Dorsolateral prefrontal cortex (tissue), 122 donors: ENCODE measurements at places on chromosomes 3 and 15. TPM values are rescaled to one million over a fixed set of nuclear protein-coding genes. Genes with fewer than 3 reads are reported as not detected.

Gene MNS1
- 4.3 TPM for total RNA-seq

Gene ARPP21
- 179 TPM for total RNA-seq

Gene ACOX2
- total RNA-seq = 7.1 TPM

Gene ACSBG1
- 103 TPM for total RNA-seq

Gene CACNA2D3
- 100 TPM for total RNA-seq

Gene IL20RB
- 0.34 TPM for total RNA-seq

Gene NPHP3
- total RNA-seq = 47.1 TPM

Gene DPH3
- 20.6 TPM for total RNA-seq

Gene RAB6B
- total RNA-seq = 534 TPM

Gene GPR62
- 26.5 TPM for total RNA-seq

Gene SYNM
- total RNA-seq = 75.2 TPM

Gene RUVBL1
- 21.2 TPM for total RNA-seq

Gene SIDT1
- 48.8 TPM for total RNA-seq

Gene PKM
- 766 TPM for total RNA-seq

Gene FGF12
- total RNA-seq = 141 TPM

Gene TUSC7
- total RNA-seq = not detected

Gene ARHGEF26
- 22.1 TPM for total RNA-seq

Gene ISLR
- total RNA-seq = 42.5 TPM

Gene TMEM45A
- 4.7 TPM for total RNA-seq

Gene APOD
- 442 TPM for total RNA-seq

Gene SAMMSON
- total RNA-seq = not detected

Gene SLC12A8
- total RNA-seq = 17.3 TPM

Gene STOML1
- 57.5 TPM for total RNA-seq

Gene IGSF11
- 38.5 TPM for total RNA-seq

Gene LDHAL6B
- not detected for total RNA-seq

Gene ZBTB20
- total RNA-seq = 69.9 TPM

Gene BSN
- 173 TPM for total RNA-seq

Gene GNAT1
- not detected for total RNA-seq

Gene GOLGA8Q
- 1.5 TPM for total RNA-seq

Gene CD276
- 26.9 TPM for total RNA-seq

Gene CLRN1
- not detected for total RNA-seq

Gene IL5RA
- 0.09 TPM for total RNA-seq

Gene PLA2G4B
- total RNA-seq = 17.7 TPM

Gene TMEM202
- total RNA-seq = not detected

Gene ZNF660
- total RNA-seq = 4.3 TPM

Gene TBC1D23
- total RNA-seq = 39.0 TPM

Gene ADAMTS17
- total RNA-seq = 9.9 TPM

Gene TMOD2
- 188 TPM for total RNA-seq

Gene PLSCR4
- total RNA-seq = 49.5 TPM
